ENCODE measurements at places on chromosomes 5 and 9.
A peak's percentile ranks its signal among the peaks of the same experiment; 100 is the strongest.

- H3K27me3 ChIP-seq = no peaks in the 10 kb centered on the region
- no peak overlapping the region for H3K27ac ChIP-seq
- H3K36me3 ChIP-seq = no peaks in the 10 kb centered on the region
Observed at GRCh38 chr9:16154521-16155078, 601.8 kb downstream of the CCDC171 start.

- H3K27ac ChIP-seq = no peak overlapping the region
- peaks cover 9% of the 10 kb centered on the region for H3K36me3 ChIP-seq
- H3K4me3 ChIP-seq = peak overlapping the region; percentile 97
- no peak for DNase-seq
- no peaks in the 10 kb centered on the region for H3K27me3 ChIP-seq
- peaks cover 42% of the 10 kb centered on the region for H3K4me1 ChIP-seq
Observed at GRCh38 chr9:4793459-4794395, 983 bp downstream of the RCL1 start.

- no peak for DNase-seq
- no peak overlapping the region for H3K27ac ChIP-seq
- H3K36me3 ChIP-seq = no peaks in the 10 kb centered on the region
- no peak overlapping the region for H3K4me3 ChIP-seq
- H3K4me1 ChIP-seq = no peaks in the 10 kb centered on the region
Observed at GRCh38 chr9:119963798-119964372, 594.6 kb upstream of the BRINP1 start.

DNA sequence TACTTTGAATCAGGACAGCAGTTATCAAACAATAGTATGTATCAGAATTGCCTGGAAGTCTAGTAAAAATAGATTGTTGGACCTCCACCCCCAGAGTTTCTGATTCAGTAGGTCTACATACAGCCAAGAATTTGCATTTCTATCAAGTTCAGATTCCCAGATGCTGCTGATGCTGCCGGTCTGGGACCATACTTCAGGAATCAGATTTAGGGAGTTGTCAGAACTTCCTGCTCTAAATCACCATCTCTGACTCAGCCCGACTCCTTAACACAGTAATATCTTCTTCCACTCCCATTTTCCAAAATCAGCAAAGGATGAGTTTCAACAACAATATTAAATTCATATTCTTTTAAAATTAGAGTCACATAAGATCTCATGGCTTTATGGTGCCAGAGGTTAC lies 227.2 kb upstream of the TMEM161B start:
- 0 out of 2 replicates have a peak, but pooled peaks cover 5% of the 10 kb centered on the region for H3K27me3 ChIP-seq
- no peaks in the 10 kb centered on the region for H3K4me1 ChIP-seq
- H3K27ac ChIP-seq = no peak overlapping the region
- no peak for DNase-seq
- no peak overlapping the region for H3K4me3 ChIP-seq
- H3K36me3 ChIP-seq = no peaks in the 10 kb centered on the region
